ENCODE measurements at places on chromosomes 13 and 19. TPM values are rescaled to one million over a fixed set of nuclear protein-coding genes. Genes with fewer than 3 reads are reported as not detected.

DNA sequence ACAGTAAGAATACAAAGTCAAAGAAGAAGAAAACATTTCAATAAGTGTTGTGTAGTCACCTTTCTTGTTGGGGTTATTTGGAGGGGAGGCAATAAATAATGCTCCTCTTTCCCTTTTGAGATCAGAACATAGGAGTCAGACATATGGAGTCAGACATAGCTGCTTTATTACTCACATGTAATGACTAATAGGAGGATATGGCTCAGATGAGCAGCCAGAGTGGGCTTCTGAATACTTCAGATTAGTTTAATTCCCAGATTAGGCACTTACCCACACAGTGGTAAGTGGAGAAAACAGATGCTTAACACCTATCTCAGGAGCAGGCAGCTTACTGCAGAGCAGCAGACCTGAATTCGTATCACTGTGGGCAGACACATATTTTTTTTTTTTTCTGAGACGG lies 31.7 kb upstream of the C1QTNF9B start:
- no peak for DNase-seq

DNA sequence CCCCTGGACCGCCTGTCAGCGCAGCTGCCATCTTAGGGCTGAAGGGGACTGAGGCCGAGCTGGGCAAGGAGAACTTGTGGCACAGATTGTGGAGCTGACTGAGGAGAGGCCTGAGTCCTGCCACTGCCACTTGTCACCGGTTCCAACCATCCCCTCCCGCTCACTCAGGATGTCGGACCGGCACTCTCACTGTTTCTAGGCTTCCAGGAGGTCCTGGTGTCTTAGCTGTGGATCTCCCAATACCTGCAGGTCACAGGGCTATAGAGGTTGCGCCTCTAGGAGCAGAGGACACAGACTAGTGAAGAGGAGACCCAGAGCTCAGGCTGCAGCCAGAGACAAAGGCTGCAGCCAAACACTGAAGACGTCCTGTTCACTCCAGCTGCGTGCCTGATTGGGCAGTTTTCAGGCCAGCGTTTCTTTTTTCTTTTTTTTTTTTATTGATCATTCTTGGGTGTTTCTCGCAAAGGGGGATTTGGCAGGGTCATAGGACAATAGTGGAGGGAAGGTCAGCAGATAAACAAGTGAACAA lies 15.3 kb upstream of the ZNF486 start:
- DNase-seq: no peak

DNA sequence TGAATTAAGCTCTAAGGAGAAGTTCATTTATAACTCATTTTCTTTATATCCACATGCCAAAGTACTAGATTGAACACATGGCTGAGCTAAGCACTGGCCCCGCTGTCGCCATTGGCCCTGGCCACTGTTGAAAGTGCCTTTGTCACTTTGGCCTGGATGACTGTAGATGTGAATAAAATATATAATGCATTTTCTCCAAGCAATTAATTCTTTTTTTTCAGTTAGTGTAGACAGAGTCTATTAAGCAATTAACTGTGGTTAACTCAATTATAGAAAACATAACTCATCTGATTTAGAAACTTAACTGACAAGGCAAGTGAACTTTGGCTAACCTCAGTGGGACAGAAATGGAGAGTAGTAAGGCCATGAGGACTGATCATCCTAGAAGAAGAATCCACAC lies 965.6 kb downstream of the EFNB2 start:
- no peak for DNase-seq

Gene SIGLEC12
- not detected for total RNA-seq

- DNase-seq: no peak
Observed at GRCh38 chr13:24713022-24713421, 32.8 kb downstream of the ATP12A start.

Data from SJCRH30 (cell line).